Spinal cord (tissue), 10 donors: ENCODE measurements at places on chromosomes 1 and 21. TPM values are rescaled to one million over a fixed set of nuclear protein-coding genes. Genes with fewer than 3 reads are reported as not detected.

HOOK1 gene
- total RNA-seq = 14.9 TPM

IGFN1 gene
- 2.0 TPM for total RNA-seq

YARS1 gene
- 54.3 TPM for total RNA-seq

MPC2 gene
- 48.3 TPM for total RNA-seq

HPCA gene
- 19.3 TPM for total RNA-seq

ARHGEF16 gene
- total RNA-seq = 3.7 TPM

DEPDC1 gene
- total RNA-seq = 8.0 TPM

SLC2A5 gene
- total RNA-seq = 12.9 TPM

FAM78B gene
- 4.5 TPM for total RNA-seq

TNFSF4 gene
- total RNA-seq = 2.7 TPM

DENND2D gene
- total RNA-seq = 10.3 TPM

MX2 gene
- total RNA-seq = 1.1 TPM

PADI4 gene
- total RNA-seq = 11.2 TPM

OLFML3 gene
- total RNA-seq = 343 TPM

KRTAP7-1 gene
- not detected for total RNA-seq

GPR3 gene
- total RNA-seq = 0.66 TPM

NBL1 gene
- 62.1 TPM for total RNA-seq

KCNT2 gene
- total RNA-seq = 43.1 TPM

NPR1 gene
- total RNA-seq = 1.7 TPM

IQGAP3 gene
- 4.9 TPM for total RNA-seq

LRRC8B gene
- total RNA-seq = 9.3 TPM

HUNK gene
- 3.0 TPM for total RNA-seq

RNF223 gene
- total RNA-seq = not detected

ACAP3 gene
- 70.6 TPM for total RNA-seq

P3R3URF gene
- total RNA-seq = not detected

OR11L1 gene
- not detected for total RNA-seq

TTC22 gene
- 1.2 TPM for total RNA-seq

CLDN14 gene
- not detected for total RNA-seq

NEGR1 gene
- total RNA-seq = 21.4 TPM

SYCP1 gene
- total RNA-seq = 0.11 TPM

SLC22A15 gene
- 10.0 TPM for total RNA-seq

SLC44A5 gene
- total RNA-seq = 13.1 TPM

C1orf87 gene
- 1.1 TPM for total RNA-seq

CR1 gene
- 4.0 TPM for total RNA-seq

HSD3B2 gene
- not detected for total RNA-seq

ACTL8 gene
- total RNA-seq = not detected

TRIM17 gene
- total RNA-seq = 2.2 TPM

HENMT1 gene
- 21.3 TPM for total RNA-seq

KIF21B gene
- total RNA-seq = 37.8 TPM

DMRTA2 gene
- total RNA-seq = 0.61 TPM

PLA2G5 gene
- 1.9 TPM for total RNA-seq

LRRC71 gene
- 4.5 TPM for total RNA-seq

SETSIP gene
- total RNA-seq = 0.44 TPM

TSPAN1 gene
- total RNA-seq = 0.28 TPM

OR2L5 gene
- total RNA-seq = 0.17 TPM

ZNF697 gene
- total RNA-seq = 13.8 TPM
